Mesenteric fat pad (tissue), 1 donor: ENCODE measurements at places on chromosomes 3 and 15. TPM values are rescaled to one million over a fixed set of nuclear protein-coding genes. Genes with fewer than 3 reads are reported as not detected.

ITPKA gene
- 0.16 TPM for total RNA-seq

FAM107A gene
- total RNA-seq, result 39.2 TPM

ANKRD63 gene
- total RNA-seq, result not detected

MESP2 gene
- 0.96 TPM for total RNA-seq

GRCh38 chr15:27271258-27271657, 300.3 kb downstream of the GABRG3 start:
- no peak for DNase-seq

GRCh38 chr15:65551183-65551582, 20.9 kb downstream of the HACD3 start:
- DNase-seq, result no peak

DNA sequence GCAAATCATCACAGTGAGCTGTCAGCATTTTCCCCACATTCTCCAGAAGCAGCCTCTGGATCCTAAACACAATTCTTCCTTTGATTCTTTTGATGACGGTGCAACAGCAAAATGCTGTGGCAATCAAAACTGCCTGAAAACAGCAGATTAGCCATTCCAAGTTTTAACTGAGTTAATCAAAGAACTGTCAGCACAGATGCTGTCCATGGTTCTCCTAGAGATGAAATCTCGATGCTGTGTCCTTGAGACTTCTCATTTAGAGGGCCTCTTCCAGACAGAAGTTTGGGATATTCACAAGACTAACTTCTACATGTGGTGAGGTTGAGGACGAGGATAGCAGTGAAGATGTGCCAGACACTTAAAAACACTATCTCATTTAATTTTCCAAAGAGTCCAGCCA, 50.4 kb upstream of the GYG1 start:
- DNase-seq, result no peak

GRCh38 chr15:28984421-28985315, 98.9 kb downstream of the APBA2 start:
- no peak for DNase-seq

DNA sequence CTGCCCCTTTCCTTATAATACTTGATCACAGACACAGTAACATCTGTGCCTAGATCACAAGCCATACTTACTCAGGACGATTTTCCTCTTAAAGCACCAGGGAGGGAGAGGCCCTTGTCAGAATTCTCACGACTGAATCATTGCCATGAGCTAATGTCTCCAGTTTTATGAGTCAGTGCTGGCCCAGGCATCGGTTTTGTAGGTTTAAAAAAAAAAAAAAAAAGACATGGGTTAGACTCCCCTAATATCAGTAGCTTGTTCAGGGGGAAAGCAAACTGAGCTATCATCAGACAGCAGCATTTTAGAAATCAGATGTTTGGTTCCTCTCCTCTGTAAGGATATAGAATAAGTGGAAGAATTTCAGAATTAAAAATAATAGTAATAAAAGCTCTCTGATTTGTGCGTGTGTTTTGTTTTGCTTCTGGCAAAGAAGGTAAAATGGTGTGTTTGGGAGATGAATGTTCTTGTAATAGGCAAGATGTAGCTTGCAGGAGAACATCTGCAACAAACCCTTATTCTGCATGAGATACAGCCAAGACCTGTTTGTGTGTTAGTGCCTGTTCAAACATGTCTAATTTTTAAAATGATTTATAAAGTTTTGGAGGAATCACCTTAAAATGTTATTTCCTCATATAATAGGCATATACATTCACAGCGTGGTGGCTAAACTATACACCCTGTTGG, 193.6 kb downstream of the TP63 start:
- DNase-seq, result no peak

DNA sequence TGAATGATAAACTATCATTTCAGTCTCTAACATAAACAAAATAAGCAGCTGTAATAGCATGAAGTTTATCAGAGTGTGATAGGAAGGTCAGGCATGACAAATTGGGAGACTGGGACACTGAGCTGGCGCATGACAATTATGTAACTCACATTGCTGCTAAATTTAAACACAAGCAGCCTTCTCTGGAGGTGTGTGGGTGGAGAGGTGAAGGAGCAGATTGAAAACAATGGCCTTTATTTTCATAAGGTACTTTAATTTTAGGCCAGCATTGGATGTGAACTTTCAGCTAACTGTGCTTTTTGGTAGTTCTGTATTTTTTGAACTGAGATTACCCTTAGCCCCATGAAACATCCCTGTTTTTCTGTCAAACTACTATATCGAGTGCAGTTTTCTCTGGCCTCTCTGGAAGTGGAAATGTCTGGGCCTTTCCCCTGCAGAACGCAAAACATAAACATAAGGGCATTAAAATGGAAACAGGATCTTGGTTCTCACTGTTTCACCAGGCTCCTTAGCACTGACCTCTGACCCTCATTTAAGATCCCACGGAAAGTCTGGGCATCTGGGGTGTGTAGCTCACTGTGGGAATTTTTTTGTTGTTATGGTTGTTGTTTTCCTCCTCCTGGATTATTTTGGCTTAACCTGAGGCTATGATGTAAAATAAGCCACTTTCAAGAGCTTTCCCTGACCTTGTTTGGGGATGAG, 160.1 kb upstream of the DPH6 start:
- DNase-seq, result no peak

DNA sequence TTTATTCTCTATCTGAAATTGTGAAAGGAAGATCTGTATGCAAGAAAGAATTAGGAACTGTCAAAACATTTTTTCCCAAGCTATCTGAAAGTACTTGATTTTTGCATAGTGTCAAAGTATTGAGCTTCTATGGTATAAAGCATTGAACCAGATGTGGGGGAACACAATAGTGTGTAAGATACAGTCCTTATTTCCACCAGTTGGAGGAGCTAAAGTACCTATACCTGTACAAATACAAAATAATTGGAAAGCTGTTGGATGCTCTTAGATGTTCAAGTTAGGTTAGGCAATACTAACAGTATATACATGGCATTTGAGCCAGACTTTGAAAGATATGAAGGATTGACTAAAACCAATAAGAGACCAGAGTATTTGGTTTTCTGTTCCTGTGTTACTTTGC, 148.4 kb downstream of the B3GALNT1 start:
- DNase-seq, result no peak

- no peak for DNase-seq
Measured at GRCh38 chr15:96067677-96068076, 262.8 kb upstream of the NR2F2 start.

DNA sequence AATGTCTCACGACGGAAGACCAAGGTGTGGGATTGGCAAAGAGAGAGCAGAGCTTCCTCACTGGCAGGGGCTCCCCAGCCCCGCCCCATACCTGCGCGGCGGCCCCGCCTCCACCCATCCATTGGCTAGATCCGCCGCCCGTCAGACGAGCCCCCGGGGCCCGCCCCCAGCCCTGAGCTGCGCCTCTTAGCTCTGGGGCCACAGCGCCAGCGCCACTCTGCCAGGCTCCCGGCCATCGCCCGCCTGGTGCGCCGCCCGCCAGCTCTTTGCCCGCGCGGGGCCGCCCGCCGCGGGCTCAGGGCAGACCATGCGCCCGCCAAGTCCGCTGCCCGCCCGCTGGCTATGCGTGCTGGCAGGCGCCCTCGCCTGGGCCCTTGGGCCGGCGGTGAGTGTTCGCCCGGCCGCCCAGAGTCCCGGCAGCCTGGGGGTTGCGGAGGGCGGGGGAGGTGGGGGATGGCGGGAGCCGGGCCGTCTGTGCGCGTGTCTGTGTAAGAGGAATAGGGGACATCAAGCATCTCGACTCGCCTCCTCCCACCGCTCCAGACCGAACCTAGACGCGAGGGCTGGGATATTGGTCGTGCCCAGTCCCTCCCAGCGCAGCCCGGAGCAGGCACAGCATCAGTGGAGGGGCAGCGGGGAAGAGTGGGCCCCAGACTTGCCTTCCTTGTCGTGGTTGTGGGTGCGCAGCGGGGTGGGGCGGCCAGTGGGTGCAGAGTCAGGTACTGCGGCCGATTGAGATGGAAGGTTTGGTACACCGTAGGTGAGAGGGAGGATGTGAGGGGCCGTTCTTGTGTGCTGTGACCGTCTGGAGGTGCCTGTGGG, at the start of gene VIPR1:
VIPR1 (plus strand) TSS at position 215 of the 822 bp plus-strand sequence; CDS start at position 308, 93 bp downstream.
- DNase-seq, result peak; percentile 90

DNA sequence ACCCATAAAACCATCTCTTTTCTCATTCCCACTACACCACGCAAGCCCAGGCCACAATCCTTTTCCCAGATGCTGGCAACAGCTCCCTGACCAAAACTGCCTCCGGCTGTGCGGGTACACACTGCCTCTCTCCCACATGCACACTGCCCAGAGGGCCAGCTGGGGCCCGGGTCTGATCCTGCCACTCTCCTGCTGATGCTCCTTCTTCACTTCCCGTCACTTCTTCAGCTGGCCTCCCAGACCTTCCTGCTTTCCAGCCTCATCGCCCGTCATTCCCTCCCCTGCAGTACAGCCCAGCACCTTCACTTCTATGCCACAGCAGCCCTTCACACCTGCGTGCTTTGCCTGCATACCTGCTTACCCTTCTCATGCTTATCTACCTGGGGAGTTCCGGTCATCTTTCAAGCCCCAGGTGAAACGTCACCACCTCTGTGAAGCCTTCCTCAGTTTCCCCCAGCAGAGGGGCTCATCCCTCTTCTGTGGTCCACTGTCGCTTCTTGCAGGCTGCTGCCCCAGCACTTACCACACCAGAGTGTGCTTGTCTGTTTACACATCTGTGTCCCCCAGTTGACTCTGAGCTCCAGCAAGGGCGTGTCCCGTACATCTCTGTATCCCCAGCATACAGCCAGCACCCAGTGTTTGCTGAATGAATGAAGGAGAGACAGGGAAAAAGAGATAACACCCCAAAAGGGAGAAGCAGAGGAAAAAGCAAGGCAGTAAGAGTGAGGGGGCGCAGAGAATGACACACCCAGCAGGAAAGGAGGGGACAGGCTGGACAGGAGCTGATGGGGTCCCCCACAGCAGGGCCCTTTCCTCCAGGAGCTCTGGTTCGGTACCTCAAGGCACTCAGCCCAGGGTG, 22.2 kb downstream of the GRAMD2A start:
- DNase-seq, result peak; percentile 71

DNA sequence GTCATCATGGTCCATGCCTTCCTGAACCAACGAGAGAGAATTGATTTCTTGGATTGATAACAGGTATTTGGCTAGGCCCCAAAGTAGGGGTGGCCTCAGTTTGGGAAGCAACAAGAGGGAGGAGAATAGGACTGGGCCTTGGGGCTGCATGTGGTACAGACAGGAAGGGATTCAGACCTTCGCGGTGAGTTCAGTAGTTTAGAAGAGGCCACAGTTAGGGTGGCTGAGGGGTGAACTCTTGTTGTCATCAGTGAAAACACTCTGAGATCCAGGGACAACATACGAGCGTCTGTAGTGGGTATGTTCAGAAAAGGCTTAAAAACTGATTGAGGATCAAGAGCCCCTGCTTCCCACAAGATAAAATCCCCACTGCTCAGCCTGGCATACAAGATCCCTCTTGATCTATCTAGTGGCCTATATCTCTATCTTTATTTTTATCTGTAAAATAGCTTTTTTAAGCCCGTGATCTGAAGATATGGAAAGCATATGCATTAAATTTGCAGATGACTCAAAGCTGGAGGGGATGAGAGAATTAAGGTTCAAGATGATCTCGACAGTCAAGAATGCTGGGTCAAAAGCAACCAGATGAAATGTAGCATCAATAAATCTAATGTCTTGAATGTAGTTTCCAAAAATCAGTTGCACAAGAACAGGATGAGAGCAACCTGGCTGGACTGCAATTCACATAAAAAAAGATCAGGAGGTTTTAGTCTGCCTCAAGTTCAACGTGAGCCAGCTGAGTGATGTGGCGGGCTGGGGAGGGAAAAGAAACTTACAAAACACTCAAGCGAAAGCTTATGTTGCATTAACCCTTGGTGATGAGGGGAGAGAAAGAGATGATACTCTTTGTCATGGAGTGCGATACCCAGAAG, 221.1 kb upstream of the TLE3 start:
- DNase-seq, result peak; percentile 26

DNA sequence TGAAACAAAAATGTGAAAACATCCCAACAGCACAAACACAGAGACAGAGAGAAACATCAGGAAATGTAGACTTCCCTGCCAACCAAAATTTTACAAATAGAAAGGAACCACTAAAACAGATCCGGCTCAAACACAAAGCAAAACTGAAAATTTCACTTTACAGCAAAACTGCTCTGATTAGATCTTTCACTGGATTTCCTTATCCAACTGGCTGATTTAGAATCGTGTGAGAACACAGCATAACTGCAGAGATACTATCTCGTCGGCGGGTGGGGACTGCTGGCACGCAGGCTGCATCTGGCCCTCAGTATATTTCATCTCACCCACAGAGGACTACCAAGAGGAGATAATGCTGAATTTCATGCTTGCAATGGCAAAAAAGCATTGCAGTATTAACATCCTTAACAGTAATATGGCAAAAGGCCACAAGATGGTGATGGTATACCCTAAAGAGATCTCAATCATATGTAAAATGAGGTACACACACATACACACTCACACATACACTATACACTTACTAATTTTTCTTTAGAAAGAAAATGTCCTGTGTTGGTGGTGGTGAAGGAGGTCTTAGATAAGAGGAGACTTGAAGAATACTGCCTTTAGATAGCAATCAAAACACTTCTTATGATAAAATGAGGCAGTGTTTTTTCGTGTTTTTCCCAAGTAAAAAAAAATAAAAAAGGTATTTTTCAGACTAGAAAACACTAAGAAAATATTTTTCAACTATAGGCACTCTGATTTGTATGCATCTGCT, 10.6 kb upstream of the LEO1 start:
- no peak for DNase-seq

DNA sequence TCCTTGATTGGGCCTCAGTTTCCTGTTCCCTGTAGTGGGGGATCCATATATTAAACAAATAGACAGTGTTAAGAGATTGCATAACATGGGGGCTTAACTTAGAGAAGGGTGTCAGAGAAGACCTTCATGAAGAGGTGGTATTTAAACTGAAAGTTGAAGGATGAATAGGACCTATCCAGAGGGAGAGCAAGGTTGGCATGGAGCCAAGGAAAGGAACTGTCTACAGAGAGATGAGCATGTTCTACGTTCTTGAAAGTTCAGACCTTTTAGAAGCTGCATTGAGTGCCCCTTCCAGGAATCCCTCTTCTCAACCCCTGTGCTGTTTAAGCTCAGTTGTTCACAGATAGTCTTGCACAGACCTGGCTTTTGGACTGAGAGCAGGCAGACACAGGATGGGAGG, 2.4 kb downstream of the HTD2 start:
- DNase-seq, result no peak

DNA sequence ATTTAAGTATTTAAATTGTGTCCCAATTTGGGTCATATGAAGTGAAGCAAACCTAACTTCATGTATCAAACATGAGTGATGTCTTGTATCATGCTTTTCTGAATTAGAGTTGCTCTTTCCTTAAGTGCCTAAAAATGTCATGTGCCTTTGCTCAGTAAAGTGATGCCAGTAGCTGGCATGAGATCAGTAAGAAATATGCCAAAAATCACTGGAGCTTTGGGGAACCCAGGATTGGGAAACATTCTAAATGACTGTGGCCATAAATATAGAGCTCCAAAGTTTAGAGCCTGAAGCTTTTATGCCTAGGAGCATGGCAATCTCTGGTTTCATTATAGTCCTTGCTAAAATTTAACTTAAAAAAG, 33.8 kb downstream of the RBMS3 start:
- no peak for DNase-seq

GRCh38 chr15:63832620-63833019, 1.1 kb downstream of the HERC1 start:
- no peak for DNase-seq
